ENCODE measurements at places on chromosomes 4 and X. TPM values are rescaled to one million over a fixed set of nuclear protein-coding genes. Genes with fewer than 3 reads are reported as not detected.

TECRL gene
- 27.1 TPM for total RNA-seq

FAM53A gene
- total RNA-seq: 0.52 TPM

PRDM5 gene
- total RNA-seq: 61.1 TPM

TMEM47 gene
- total RNA-seq: 54.8 TPM

ADAMTS3 gene
- total RNA-seq: 2.1 TPM
